GM04504 (cell line): ENCODE measurements at places on chromosomes 12 and 14.

DNA sequence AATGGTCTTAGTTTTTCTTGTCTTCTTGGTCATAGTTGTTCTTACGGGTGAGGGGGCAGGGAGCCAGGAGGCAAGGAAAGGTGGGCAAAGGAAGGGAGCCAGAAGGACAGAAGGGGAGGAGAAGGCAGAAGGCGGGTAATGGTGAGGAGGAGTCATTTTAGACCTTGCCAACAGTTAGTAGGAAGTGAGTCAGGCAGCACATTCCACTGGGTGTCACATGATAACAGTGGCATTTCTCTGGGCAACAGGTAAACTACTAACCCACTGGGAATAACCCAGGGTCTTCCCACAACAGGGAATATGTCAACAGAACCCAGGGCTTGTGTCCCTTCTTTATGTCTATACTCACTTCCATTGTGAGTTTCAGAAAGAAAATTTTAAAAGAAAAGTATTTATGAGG is 127.6 kb downstream of the SLC8A3 start:
- no peak for DNase-seq

DNA sequence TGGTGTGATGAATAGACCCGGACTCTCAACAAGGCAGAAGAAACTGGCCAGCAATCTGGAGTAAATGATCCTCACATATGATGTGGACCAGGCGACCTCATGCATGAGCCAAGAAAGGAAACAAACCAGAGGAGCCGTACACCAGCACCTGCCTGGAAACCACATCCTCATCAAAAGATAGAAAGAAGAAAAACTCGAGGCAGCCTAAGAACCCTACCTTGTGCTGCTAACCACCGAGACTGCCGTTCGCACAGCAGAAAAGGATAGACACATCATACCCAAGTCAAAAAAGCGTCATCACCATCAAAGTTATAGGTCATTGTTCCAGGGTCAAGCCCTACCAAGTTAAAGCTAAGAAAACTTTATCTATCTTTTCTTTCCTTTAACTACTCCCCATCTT is 66.7 kb downstream of the RESF1 start:
- DNase-seq = no peak

GRCh38 chr12:94267921-94268471 is 119.6 kb downstream of the PLXNC1 start:
- DNase-seq = no peak

- peak; percentile 51 for DNase-seq
These were observed at the start of the genes KLHL42 and MANSC4 for GRCh38 chr12:27779920-27780611. Gene KLHL42 (plus strand): TSS chr12:27780233. CDS start chr12:27780331, 98 bp downstream. Gene MANSC4 (minus strand): TSS chr12:27780236. CDS start chr12:27771276, 8,960 bp downstream.

DNA sequence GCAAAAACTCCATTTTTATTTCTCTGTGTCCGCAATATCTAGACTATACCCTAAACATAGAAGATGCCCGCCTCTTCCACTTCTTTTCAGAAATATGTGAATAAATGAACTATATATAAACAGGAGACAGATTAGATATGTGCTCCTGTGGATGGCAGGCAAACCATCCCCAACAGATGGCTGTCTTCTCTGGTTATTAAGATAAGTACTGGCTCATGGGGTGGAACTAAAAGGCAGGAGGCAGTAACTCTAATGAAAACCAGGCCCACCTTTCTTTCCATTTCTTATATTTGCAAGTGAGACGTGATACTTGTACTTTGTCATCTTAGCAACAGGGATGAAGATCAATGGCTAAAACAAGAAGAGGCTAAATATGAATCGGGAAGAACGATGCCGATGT is 20.2 kb downstream of the E2F7 start:
- DNase-seq = no peak

- no peak for DNase-seq
These were observed 102.7 kb upstream of the PLEKHA5 start for GRCh38 chr12:19026614-19027488.

GRCh38 chr12:115407036-115407435 is 723.1 kb upstream of the TBX3 start:
- DNase-seq = no peak

DNA sequence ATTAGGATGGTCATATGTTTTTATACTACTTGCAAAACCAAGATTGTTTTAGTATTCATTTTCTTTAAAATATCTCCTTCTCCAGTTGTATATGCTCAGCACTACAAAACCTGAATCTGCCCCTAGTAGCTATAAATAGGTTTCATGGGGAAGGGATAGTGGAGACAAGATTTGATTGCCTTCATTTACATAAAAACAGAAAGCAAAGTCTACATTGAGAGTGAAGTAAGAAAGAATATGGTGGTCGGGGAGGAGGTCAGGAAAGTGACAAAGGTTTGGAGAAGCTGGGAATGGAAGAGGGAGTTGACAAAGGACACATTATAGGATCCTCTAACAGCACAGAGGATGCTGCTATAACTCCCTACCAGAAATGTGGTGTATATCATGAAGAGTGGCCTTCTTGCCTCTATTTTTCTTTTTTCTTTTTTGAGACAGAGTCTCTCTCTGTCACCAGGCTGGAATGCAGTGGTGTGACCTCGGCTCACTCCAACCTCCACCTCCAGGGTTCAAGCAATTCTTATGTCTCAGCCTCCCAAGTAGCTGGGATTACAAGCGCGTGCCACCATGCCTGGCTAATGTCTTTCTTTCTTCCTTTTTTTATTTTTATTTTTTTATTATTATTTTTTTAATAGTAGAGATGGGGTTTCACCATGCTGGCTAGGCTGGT is 6.6 kb upstream of the LRP6 start:
- DNase-seq = no peak

- no peak for DNase-seq
These were observed 26.2 kb upstream of the YY1 start for GRCh38 chr14:100212476-100213333.

DNA sequence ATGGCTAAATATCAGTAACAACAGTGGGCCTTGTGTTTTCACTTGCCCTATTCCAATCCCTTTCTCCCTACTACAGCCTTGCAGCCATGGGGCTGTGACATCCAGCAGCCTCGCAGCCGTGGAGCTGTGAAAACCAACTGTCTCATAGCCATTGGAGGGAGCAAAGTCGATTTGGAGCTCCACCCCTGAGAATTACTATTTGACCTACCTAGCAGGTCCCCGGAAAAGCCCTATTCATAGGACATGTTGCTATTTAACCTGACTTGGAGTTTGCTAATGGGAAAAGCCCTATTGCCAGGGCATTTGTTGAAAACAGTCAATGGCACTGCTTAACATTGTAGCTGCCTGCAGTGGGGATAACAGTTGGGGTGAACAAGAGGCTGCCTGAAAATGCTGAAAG is 33.3 kb downstream of the ERG28 start:
- DNase-seq = no peak

DNA sequence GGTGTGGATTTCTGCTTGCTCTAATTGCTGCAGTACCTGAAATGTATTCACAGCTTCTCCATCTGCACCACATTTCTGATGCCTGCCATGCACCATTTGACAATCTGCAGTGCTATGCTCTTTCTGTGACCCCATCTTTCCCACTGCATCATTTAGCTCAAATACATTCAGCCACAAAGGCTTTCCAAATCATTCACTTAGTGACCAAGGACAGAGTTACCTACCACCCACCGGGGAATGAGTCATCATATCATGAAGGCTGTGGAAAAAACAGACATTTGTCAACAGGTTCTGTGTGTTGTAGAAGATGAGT is 465.5 kb upstream of the ATP2B1 start:
- DNase-seq = peak; percentile 3

DNA sequence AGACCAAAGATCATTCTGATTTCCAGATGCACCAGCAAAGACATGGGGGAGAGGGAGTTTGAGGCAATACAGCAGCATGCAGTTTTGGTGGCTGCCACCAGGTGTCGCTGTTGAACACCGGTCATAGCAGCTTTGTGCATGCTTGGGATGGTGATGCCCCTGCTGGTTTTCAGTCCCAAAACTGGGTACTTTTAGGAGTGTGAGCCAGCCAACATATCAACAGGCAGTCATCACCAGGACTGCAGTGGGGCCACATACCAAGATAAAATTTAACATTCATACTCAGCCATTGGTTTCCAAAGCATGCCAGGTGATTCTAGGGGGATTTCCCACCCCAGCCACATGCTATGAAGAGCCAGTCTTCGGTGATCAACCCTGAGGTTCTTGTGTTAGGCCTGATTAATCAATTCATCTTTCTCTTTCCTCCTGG is 64.2 kb downstream of the PHETA1 start:
- DNase-seq = no peak

DNA sequence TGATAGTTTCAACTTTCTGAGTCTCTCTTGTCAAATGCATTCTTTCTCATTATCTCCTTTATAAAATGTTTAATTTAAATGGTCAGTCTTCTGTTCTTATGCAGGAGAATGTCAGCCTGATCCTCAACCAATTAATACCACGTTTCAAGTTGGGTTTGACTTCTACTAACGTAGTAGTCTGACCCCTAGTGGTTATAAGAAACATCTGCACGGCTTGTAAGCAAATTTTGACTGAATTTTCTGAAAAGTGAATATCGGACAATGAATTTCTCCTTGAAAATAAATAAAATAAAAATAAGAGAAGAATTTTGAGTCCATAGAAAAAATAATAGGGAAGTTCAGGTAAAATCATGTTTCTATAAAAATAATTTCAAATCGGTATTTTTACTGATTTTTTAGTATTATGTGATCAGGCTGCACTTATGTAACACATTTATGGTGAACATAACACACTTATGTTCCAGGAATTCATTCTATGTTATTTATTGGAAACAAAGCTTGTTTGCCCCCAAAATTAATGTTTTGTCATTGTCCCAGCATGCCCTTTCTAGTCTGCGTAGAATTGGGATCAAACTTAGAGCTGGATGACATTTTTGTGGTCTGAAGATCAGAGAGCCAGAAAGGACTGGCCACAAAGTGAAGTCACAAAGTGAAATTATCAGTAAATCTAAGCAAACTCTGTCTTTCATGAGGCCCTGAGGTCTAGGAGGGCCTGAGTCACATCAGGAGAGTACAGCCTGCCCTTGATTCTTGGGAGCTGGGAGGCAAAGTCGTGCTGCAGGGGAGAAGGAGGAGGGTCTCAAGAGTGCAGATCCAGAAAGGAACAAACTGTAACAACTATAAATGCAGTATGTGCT is 101.2 kb upstream of the STXBP6 start:
- DNase-seq = peak; percentile 6

GRCh38 chr14:55540847-55541773 is 38.9 kb upstream of the KTN1 start:
- DNase-seq = no peak

GRCh38 chr12:69330475-69331473 is 17.4 kb upstream of the LYZ start:
- DNase-seq = no peak

GRCh38 chr12:447141-447540 is 12.6 kb upstream of the B4GALNT3 start:
- DNase-seq = no peak

GRCh38 chr14:90815822-90816662 is at the start of gene TTC7B:
Gene TTC7B (minus strand): TSS chr14:90816430. CDS start chr14:90816295, 135 bp downstream.
- DNase-seq = no peak

DNA sequence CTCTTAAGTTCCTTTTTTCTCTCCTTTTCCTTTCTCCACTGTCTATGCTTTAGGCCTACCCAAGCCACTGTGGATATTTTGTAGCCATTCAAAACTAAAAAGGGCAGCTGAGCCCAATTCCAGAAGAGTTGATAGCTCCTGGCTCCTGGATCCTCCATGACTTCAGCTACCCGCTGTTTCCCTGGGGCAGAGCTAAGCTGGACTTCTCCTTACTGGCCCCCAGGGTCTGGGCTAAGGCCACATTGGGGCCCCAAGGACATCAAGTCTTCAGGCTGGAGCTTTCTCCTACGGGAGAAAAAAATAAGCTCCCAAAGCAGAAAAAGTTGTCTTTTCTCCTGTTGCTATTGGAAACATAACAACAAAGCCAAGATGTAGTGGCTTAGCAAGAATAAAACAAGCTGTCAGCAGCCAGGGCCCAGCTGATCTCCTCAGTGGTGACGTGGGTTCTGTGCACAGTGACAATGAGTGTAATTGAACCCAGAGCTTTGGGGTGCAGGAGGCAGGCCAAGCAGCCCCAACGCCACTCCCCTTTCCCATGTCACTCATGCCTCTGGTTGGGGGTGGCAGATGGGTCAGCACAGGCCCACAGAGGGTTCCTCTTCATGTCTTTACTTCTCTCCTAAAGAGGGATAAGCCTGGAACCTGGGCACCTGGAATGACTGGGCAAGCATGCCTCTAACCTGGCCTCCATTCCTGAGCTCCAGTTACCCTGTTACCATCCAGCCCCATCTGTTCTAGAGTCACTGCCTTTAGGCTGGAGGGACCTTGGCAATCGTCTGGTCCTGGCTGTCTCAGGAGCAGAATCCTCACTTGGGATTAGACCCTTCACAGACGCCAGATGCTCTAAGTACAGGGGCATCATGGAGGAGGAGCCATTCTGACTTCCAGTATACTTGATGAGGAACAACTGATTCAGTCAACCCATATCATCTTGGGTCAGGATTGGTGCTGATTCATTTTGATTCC is 171.2 kb downstream of the ZFP36L1 start:
- peak; percentile 75 for DNase-seq

DNA sequence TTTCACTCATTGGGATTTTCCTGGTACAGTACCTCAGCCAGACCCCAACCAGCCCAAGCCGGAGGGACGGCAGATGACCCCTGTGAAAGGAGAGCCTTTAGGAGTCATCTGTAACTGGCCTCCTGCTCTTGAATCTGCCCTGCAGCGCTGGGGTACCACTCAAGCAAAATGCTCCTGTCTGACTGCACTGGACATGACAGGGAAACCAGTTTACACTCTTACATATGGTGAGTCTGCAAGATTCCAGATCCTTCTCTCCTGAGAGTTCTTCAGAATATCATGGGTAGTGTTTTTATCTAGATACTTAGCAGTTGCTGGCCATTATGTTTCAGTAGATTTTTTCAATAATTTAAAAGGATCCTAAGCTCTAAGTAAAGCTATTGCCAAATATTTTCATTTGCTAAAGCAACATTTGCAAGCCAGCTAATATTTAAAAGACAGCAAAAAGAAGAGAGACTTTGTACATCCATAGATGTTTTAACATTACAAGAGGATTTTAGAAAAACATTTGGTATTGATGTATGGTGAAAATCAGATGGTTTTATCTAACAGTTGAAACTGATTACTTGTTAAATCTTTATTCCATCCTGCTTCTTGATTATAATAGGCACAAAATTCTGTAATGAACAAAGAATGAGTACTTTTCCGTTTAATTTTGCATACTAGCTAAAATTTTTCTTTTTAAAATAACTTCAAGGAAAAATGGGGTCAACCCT is 85.1 kb upstream of the ATF1 start:
- no peak for DNase-seq

DNA sequence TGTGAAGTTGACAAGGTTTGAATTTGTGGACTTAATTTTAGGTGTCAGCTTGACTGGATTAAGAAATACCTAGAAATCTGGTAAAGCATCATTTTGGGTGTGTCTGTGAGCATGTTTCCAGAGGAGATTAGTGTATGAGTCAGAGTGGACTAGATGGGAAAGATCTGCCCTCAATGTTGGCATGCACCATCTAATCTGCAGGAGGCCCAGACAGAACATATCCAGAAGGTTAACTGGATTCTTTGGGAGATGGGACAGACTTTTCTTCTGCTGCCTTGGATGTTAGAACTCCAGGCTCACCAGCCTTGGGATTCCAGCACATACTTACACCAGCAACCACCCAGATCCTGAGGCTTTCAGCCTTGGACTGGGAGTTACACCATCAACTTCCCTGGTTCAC is 14.1 kb downstream of the SGPP1 start:
- DNase-seq = peak; percentile 48

- no peak for DNase-seq
These were observed 162.7 kb downstream of the ETV6 start for GRCh38 chr12:11812241-11812585.
